ENCODE measurements at places on chromosomes 12 and 14. TPM values are rescaled to one million over a fixed set of nuclear protein-coding genes. Genes with fewer than 3 reads are reported as not detected.

- no peak for DNase-seq
These were observed 18.4 kb downstream of the GSG1 start for GRCh38 chr12:13084898-13085640.

RERGL gene
- total RNA-seq, result not detected

OTX2 gene
- not detected for total RNA-seq

ANG gene
- 5.1 TPM for total RNA-seq

GRCh38 chr12:7091171-7091570 is 1.1 kb downstream of the C1R start:
- DNase-seq, result no peak

DNA sequence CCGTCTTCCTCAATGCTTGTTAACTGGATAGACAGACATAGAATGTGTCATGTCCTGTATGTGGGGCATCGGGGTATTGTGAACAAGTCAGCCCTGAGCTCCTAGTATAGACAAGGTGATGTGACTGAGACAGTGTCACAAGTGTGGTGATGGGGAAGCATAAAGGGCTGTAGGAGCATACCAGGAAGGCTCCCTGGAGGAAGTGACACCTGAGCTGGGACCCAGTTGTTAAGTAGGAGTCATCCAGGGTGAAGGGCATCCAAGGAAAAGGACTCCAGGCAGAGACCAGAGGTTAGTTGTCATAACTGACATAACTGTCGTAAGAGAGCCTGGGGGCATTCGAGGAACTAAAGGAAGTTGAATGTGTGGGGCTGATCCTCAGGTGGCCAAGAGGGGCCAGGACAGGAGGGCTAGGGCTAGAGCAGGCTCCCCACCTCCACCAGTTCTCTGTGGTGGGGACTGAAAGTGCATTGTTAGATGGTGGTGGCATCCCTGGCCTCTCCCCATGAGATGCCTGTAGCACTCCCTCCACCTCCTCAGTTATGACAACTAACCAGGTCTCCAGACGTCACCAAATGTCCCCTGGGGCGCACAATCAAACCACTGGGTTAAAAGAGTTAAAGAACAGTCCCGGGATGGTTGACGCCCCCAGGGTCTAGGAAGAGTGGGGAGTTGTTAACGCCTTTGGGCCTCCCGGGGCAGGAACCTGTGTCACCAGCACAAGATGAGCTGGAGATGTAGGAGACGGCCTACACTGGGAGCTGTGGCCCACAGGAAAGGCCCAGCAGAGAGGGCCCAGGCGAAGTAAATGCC is 2.4 kb downstream of the FICD start:
- no peak for DNase-seq

DNA sequence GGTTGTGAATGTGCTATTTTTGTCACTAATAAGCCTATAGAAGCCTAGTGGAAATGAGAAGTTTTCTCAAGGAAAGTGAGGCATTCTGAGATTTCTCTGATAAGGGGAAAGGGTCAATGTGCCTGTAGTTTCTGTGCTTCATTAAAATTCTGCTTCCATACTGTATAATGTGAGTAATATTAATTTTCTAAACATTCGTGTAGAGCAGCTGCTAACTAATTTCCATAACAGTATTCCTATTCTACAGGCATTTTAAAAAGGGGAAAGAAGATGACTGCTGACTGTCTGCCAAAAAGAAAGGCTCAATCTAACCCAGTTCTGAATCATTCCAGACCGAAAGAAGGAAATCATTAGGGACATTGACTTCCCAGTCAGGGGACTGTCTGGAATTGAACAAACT is 293.3 kb upstream of the TMPO start:
- DNase-seq, result no peak

CTSG gene
- total RNA-seq, result not detected

GRCh38 chr14:35565871-35566464 is 32.0 kb downstream of the INSM2 start:
- no peak for DNase-seq
